NCI-H526 treated with DMSO at 0.1 percent for 48 hours (cell line): ENCODE measurements at places on chromosomes 7 and 10.
A peak's percentile ranks its signal among the peaks of the same experiment; 100 is the strongest.

- DNase-seq, result peak; percentile 15
Measured at GRCh38 chr7:98315318-98315993, 34.0 kb downstream of the BRI3 start.

- DNase-seq, result peak; percentile 37
Measured at GRCh38 chr10:7409045-7409731, 1.6 kb downstream of the SFMBT2 start.

- DNase-seq, result no peak
Measured at GRCh38 chr10:126080879-126081411, 184.6 kb downstream of the FANK1 start.

- no peak for DNase-seq
Measured at GRCh38 chr10:124217906-124218804, 124.8 kb upstream of the CHST15 start.

DNA sequence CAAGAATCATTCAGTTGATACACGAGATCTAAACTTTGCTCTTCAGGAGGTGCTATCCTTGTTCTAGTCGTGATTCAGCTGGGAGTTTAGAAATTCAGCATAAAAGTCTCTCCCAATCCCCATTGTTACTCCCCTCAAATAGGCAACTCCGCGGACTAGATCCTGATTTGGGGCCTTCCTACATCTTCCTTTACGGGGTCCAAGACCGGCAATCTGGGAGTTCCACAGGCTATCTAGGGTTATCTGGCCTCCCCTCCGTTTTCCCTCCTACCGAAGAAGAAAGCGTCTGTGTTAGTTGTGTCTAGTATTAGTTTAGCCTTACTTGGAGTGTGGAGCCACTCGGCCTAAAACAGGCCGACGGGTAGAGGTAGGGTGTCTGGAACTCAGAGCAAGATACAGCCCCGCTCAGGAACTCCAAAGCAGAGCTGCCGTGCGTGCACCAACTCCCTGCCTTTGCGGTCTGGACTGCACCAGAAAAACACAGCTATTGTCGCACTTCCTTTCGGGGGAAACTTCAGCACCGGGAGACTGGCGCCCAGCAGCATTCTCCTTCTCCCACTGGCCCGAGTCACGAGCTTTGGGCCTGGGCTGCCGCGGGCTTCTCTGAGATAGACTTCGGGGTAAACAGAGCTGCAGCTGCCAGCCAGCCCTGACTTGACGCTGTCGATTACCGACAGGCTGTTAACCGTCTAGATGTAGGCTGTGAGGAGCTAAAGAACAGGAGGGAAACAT is 1.5 kb upstream of the DLX5 start:
- no peak for DNase-seq

- DNase-seq, result no peak
Measured at GRCh38 chr7:52786174-52786573, 249.3 kb upstream of the POM121L12 start.

GRCh38 chr7:12030116-12030515 is 181.0 kb upstream of the TMEM106B start:
- no peak for DNase-seq

DNA sequence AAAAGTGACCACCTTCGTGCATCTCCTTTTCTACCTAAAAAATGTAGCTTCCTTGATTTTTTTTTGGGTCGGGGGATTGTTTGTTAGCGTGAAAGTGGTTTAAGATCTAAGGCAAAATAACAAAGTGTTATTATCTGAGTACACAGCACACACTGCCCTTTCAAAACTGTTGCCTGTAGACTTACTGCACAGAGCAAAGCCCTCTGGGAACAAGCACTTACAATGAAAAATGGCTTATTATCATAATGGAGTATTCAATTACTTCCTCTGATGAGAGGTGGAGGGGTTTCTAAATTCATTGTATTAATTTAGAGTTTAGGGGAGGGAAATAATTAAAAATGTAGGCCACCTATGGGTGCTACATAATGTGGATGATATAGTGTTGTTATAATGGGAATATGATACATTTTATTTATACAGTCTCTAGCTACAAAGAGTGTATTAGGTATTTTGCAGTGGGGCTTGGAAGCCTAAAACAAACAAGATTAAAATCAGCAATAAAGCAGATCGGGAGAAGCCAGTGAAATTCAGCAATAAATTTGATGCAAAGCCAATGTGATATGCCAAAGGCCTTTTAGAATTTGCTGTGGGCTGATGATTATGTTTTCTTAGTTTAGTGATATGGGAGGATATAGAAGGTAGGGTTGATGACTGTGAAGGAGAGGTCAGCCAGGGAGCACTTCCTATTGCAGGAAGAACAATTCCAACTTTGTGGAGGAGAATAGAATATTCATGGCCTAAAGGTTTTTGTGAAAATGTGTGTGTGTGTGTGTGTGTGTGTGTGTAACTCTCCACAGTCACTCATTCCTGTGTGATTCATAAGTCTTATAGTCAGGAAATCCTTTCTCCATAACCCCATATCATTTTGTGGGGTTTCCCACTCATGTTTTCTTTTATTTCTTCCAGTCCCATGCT is 17.7 kb upstream of the EXOC4 start:
- DNase-seq, result peak; percentile 82

- DNase-seq, result no peak
Measured at GRCh38 chr7:84247591-84247990, 53.0 kb upstream of the SEMA3A start.

- DNase-seq, result no peak
Measured at GRCh38 chr7:47666164-47666862, 84.4 kb upstream of the TNS3 start.

DNA sequence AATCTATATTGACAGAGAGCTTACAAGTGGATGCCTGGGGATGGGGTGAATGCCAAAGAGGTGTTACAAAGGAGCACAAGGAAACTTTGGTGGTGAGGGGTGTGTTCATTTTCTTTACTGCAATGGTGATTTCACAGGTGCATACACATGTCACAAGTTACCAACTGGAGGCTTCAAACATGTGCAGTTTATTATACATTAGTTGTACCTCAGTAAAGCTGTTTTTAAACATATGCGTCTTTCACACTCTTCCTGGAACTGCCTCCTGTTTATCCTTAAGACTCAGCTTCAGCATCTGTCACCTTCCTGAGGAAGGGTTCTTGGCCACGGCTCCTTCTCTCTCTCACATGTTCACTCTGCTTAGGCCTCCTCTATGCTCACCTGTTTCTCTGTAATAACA is 731.5 kb downstream of the PARD3 start:
- DNase-seq, result no peak
